ENCODE measurements at places on chromosomes 4 and X.

DNA sequence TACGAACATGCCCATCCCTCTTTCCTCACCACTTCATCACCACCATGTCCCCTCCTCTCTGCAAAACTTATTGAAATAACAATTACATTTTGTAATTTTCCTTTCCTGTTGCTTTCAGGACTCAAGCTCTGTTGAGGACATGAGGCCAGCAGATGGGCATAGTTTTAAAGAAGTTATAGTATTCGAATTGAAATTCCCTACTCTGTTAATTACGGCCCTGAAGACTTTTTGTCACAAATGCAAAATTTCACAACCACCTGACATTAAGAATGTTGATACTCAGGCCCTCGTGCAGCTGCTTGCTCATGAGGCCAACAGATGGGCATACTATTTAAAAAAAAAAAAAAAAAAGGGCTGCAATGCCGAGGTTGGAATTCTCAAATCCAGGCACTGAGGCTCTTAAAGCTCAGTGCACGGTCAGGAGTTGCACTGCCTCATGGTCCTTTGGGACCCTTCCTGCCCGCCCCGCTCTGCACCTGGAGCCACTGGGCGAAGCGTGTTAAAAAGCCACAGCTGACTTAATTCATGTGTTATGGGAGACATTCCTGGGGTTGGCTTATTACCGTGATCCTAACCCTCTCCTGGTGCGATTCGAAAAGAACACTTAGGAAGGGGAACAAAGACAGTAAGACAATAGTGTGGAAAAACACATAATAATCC is 34.2 kb upstream of the FAT1 start:
- DNase-seq: no peak

DNA sequence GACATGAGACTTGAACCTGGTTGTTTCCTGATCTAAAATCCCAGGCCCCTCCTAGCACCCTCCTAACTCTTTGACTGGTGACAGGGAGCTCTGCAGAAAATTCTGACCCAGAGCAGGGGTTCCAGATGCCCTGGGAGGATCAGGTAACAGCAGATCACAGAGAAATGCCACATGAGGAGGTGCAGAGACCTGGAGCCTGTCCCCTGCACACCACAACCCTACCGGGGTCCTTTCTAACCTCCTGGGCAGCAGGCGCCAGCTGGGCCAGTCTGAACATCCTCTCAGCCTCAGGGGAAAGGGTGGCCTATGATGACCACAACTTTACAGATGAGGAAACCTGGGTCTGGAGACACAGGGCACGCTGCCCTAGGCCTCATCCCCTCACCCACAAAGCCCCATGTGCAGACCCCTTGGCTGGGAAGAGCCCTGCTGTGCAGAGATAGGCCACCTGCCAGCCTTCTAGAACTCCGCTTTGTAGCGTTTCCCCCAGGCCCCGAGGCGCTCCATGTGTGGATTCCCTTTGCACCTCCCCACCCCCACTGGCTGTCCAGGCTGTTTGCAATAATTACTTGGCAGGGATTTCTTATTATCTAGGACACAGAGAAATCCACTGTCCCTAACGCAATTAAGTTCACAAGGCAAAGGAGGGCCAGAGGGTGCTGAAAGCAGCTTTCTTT is 36.5 kb downstream of the WDR1 start:
- DNase-seq: no peak

DNA sequence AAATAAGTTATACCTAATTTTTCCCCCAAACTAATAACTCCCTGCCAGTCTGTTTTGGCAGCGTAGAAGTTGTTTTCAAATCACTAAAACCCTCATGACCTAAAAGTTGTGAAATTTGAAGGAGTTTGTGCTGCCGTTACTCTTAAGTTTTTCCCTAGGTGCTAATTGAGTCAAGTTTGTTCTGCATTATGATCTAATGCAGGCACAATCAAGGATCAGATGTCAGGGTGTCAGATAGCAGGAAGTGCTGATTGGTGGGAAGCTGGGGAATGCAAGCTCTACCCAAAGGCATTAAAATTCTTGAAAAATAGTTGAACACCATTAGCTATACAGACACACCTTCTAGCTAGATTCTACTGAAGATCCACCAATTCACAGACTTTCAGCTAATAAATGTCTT is 51.9 kb downstream of the ARX start:
- no peak for DNase-seq

DNA sequence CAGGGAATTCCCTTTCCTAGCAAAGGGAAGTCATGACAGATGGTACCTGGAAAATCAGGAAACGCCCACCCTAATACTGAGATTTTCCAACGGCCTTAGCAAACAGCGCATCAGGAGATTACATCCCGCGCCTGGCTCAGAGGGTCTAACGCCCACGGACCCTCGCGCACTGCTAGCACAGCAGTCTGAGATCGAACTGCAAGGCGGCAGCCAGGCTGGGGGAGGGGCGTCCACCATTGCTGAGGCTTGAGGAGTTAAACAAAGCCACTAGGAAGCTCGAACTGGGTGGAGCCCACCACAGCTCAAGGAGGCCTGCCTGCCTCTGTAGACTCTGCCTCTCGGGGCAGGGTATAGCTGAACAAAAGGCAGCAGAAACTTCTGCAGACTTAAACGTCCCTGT is 507.7 kb downstream of the ZIC3 start:
- no peak for DNase-seq

DNA sequence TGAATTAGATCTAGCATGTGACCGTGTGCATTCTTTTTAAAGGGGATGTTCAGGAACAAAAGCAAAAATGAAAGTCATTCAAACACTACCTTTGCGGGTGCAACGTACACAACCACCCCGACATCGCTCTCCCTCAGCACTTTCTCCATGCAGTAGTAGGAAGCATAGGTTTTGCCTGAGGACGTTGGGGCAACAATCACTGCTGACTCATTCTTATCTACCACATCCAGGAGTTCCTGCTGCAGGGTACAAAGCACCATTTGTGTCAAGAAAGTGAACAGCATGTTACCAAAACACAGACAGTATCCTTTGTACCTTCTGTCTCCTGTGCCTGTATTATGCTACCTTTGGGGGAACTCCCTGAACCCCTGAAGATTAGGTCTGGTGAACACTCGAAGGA is 58.6 kb downstream of the DDX60L start:
- no peak for DNase-seq

DNA sequence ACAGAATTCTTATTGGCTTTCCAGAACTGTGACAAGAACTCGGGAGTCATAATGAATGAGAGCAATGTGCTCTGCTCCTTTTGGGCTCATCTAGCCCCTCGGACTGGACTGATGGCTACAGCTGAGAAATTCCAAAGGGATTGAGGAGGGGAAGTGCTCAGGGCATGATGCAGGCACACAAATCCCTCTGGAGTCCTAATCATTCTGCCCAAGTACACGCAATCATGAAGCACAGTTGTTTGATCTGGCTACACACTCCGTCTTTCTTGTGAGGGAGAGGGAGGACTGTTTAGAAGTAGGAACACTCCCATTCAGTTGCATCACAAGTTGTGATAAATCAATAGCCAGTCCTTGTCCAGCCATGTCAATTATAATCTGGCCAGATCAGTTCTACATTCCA is 237.5 kb downstream of the COL25A1 start:
- DNase-seq: no peak

DNA sequence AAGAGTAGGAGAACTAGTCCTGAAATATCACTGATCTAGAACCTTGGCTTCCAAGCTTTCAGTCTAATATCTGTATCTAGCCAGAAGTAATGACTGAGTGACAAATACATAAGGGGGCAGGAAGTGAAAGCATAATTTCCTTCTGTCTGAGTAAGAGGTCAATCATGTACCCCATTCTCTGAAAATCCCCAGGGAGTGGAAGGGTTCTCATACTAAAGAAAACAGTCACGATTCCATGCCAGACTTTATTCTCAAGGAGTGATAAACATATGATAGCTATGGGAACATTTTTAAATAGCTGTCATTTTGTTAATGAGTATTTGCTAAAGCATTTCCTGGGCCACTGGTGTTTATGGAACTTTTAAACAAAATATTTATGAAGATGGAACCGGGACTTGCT is 308.5 kb downstream of the ARHGAP24 start:
- no peak for DNase-seq

GRCh38 chr4:78684325-78685079 is 91.6 kb upstream of the BMP2K start:
- DNase-seq: no peak

DNA sequence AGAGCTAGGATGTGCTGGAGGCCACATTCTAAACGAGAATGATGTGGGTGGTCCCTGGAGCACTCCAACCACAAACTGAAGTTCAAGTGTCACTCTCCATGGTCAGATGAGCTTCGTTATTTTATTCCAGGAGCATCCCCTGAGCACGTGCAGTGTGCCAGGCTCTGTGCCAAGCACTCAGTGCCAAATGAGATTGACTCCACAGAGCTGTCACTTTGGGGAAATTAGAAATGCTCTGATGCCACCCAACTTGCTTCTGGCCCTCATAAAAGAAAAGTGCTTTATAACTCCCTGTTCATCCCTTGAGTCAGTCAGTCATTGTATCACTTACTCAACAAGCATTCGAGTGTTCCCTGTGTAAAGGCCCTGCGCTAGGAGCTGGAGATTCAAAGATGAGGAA is 91.2 kb downstream of the RTL5 start:
- DNase-seq: no peak

- no peak for DNase-seq
Measured at GRCh38 chr4:66482186-66482585, 811.9 kb upstream of the EPHA5 start.

- DNase-seq: no peak
Measured at GRCh38 chr4:141637565-141637964, 1.2 kb downstream of the IL15 start.

DNA sequence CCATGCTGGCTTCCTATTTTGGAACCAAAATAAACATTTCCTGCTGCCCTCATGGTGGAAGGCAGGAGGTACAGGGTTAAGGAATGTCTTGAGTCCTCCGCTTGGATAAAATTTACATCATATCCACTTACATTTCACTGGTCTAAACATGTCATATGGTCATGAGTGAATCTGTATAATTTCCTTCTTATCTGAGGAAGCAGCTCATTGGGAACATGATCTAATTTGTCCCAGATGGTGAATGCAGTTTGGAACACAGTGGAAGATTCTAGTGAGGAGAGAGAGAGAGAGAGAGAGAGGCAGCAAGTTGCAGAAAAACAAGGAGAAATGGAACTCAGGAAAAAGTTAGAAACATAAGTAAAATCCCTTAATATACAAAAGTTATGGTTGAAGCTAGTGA is 46.8 kb downstream of the MXRA5 start:
- DNase-seq: no peak

GRCh38 chr4:152524427-152524826 is 11.5 kb downstream of the FBXW7 start:
- DNase-seq: no peak

DNA sequence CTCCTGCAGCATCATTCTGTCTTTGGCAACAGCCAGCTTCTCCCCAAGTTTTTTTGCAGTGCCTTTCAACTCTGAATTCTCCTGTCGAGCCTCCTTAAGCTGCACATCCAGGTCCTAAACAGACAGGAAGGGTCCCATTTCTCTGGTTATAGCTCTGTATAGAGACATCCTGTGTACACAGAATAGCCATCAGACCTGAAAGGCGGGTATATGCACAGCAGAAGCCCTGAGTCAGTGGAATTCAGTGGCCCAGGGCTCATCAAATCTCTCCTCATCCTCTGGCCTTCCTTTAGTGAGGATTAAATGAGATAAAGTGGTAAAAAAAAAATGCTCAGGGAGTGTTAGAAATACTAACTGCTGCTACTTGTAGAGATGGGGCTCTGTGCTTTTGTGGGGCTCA is 73.8 kb downstream of the FAM184B start:
- no peak for DNase-seq

DNA sequence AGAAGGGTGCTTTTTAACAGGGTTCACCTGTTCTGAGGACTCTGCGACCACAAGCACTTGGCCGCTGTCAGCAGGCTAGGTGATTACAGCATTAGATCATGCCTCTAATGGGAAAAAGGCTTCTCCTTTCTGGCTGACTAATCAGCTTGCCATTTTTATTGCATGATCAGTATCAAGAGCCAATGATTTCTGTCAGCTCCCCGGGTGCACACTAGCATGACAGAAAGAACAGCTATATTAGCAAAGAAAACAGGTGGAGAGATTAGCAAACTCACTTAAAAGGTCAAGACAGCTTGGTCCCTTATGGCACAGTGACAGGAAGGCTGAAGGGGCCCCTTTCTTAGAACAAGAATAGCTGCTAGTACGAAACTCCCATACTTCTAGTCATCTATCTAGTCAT is 170.0 kb downstream of the SMIM20 start:
- DNase-seq: no peak

DNA sequence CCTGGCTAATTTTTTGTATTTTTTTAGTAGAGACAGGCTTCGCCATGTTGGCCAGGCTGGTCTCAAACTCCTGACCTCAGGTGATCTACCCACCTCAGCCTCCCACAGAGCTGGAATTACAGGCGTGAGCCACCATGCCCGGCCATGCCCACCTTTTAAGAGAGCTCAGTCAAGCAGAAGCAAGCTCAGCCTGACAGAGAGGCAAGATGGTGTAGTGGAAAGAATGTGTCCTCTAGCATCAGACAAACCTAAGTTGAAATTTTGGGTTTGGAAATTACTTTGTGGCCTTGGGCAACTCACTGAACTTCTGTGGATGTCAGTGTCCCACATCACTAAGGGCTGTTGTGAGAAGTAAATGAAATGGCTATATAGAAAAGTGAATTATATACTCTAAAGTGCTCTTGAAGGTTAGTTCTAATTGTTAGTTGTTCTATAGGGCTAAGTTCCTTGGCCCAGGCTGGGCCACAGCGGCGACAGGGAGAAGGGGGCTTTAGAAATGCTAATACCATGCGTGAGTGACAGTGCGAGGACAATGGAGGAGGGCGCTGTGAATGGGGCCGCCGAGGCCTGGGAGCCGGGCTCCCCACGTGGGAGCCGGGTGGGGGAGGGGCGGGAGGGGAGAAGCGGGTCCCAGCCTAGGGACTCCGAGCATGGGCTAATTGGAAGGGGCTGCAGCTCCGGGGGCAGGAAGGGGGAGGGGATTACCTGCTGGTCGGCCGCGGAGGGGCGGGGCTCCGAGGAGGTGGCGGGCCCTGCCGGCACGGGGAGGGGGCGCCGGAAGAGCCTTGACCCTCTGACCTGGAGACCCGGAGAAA is 15.6 kb downstream of the PJA1 start:
- DNase-seq: no peak

DNA sequence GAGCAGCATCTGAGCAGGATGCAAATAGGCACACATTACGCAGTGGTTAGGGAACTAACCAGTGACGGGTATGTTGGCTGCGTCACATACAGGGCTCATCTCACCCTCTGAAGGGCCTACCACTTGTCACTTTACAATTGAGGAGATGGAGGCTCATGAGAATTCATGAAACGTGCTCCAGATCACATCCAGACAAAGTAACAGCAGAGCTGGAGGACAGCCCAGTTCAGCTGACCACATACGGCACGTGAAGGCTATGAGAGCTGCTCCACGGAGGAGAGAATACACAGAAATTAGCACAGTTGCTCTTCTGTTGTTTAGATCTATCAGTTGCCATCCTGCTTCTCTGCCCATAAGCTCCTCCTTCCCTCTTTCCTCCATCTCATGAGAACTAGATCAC is 78.4 kb downstream of the FAM9B start:
- DNase-seq: no peak

DNA sequence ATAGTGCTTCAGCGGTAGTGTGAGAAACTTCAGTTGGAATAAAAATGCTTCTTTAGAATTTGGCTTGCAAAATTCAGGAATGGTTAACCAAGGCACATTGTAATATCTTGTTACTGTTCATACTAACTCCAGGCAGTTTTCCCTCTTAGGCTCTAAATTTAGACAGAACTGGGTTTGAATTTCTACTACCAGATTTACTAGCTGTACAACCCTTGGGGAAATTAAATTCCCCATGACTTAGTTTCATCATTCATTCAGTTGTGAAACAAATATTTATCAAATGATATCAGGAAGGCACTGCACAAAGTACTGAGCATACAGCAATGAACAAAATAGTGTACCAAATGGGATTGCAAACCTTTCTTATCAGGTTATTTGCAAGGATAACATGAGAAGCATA is 135.0 kb upstream of the IL15 start:
- no peak for DNase-seq

All from stimulated activated naive CD4-positive, alpha-beta T cell (primary cell).